Liver (tissue), 10 donors: ENCODE measurements at places on chromosomes 6 and 20.

DNA sequence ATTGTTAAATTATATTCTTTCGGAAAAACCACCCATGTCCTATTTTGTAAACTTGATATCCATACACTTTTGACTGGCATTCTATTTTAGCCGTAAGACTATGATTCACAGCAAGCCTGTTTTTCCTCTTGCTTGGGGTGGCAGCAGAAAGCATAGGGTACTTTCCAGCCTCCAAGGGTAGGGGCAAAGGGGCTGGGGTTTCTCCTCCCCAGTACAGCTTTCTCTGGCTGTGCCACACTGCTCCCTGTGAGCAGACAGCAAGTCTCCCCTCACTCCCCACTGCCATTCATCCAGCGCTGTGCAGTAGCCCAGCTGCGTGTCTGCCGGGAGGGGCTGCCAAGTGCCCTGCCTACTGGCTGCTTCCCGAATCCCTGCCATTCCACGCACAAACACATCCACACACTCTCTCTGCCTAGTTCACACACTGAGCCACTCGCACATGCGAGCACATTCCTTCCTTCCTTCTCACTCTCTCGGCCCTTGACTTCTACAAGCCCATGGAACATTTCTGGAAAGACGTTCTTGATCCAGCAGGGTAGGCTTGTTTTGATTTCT is 2.1 kb upstream of the ESR1 start:
- no peak for DNase-seq

DNA sequence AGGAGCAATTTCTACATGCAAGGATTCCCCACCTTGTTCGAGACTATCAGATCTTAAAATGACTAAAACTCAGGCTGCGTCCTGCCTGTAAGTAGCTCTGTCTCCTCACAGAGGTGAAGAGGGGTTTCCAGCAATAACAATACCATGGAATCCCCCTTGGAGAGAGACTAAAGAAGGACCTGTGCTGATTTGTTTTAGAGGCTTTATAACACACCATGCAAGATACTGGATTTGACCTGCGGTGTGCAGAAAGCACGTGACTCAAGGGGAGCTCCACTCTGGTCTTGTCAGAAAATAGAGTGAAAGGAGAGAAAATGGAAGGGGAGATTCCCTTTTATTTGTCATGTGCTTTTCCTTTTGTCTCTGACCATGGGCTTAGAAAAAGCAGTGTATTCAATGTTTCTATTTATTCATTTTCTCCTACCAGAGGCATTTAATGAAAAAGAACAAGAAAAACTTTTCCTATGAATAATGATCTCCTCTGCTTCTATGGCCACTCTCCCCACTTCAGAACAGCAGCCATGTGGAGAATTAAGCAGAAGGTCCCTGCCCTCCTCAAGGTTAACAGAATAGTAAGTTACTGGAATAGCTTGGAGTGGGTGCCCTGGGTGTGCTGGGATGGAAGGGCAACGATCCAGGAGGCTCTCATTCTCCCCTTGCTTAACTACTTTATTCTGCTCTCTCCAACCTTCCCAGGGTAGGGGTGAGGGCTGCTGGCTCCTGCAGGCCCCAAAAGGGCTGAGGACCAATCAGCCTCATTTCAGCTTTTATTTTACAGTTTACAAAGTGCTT is 19.2 kb upstream of the MRPS10 start:
- DNase-seq, result no peak

- no peak for DNase-seq
These were observed 149.0 kb downstream of the FUT9 start for GRCh38 chr6:96164802-96165201.

GRCh38 chr20:32556312-32557184 is 28.6 kb downstream of the NOL4L start:
- DNase-seq, result no peak

DNA sequence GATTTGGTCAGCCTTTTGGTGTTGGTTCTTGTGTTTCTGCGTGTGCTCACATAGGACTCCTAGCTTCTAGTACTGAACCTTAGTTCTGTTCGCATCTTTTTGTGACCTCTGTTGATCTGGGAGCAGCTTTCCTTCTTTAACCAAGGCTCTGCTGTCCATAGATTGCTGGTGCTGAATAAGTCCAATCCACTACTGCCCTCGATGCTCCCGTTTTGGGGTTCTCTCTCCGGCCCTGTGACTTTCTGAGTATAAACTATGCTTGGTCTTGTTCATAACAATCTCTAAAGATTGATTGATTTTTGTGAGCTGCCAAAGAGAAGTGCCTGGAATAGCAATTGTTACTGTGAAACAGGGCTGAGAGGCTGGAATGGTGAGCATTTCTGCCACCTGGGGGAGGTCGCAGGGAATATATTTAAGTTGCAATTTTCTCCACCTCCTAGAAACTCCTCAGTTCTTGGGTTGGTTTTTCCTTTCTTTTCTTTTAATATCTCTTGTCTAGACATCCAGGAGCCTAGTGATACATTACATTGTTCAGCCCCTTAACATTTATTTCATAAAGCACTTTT is 422.9 kb upstream of the CHD6 start:
- no peak for DNase-seq

DNA sequence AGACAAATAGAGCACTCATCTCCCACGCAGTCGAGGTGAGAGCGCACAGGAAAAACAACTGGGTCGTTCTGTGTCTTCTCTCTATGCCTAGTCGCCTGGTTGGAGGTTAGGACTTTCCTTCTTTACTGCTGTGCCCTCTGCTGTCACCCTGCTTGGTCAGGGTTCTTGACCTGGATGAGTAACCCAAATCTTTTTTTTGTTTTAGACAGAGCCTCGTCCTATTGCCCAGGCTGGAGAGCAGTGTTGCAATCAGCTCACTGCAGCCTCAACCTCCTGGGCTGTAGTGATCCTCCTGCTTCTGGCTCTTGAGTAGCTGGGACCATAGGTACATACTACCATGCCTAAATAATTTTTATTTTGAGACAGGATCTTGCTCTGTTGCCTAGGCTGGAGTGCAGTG is 24.5 kb downstream of the PRPF6 start:
- DNase-seq, result no peak
